Adrenal gland (tissue), 19 donors: ENCODE measurements at places on chromosomes 7 and 10. TPM values are rescaled to one million over a fixed set of nuclear protein-coding genes. Genes with fewer than 3 reads are reported as not detected.
A peak's percentile ranks its signal among the peaks of the same experiment; 100 is the strongest.

DNA sequence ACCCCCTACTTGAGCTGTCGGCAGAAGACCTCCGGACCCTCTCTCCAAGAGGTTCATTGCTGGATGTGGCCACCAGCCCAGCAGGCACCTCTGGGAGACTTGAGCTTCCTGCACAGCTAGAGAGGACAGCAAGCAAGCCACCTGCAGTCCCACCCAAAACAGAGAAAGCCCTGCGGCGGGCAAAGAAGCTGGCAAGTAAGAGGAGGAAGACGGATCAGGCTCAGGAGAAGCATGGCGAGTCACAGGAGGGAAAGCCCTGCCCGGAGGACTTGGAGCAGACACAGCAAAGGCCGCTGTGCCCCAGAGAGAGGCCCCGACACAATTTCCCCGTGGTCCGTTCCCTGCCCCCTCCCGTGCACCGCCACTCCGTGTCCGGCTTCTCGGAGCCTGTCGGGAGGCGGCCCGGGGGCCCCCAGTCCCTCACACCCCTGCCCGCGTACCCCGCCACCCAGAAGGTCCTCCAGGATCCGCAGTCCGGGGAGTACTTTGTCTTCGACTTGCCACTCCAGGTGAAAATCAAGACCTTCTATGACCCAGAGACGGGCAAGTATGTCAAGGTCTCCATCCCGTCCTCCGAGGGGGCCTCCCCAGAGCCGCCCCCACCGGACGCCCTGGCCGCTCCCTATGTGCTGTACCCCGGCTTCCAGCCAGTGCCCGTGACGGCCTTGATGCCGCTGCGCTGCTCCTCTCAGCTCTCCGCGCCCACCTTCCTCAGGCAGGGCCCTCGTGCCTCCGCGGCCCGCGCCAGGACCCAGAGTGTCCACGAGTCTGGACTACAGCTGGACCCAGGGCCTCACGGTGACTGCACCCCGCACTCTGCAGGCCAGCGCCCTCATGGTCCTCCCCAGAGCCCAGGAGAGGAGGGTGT, 27.2 kb downstream of the C10orf71 start:
- H3K27ac ChIP-seq, result no peak overlapping the region
- H3K4me1 ChIP-seq, result no peaks in the 10 kb centered on the region
- H3K27me3 ChIP-seq, result no peaks in the 10 kb centered on the region
- H3K4me3 ChIP-seq, result no peak overlapping the region

- no peak overlapping the region for H3K4me3 ChIP-seq
- no peak overlapping the region for H3K27ac ChIP-seq
- no peaks in the 10 kb centered on the region for H3K36me3 ChIP-seq
- no peaks in the 10 kb centered on the region for H3K27me3 ChIP-seq
Measured at GRCh38 chr10:62769574-62770242, 34.8 kb upstream of the ADO start.

DNA sequence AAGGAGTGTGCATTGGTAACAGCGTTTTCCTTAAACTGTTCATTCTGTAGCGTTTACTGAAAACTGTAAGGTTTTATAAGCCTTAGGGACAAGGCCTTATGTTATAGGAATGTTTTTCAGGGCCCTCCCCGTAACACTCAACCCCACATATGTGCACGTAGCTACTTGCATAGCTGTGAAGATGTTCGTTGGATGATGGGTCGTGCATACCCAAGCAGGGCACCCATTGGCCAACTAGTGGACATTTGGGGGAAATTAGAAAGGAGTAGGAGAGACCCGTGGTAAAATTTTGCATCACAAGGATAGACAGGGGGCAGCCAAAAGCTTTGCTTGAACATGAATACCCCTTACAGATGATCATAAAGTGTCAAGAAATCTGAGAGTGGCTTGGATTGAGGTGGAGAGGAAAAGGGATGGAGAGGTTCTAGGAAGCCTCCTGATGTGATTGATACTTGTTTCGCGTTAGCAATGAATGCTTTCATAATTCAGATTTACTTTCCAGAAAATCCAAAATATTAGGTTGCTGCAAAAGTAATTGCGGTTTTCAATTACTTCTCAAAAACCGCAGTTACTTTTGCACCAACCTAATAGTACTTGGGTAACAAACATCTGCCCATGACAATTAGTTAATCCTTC, 878 bp downstream of the SEC61A2 start:
- H3K4me1 ChIP-seq, result peaks cover 10% of the 10 kb centered on the region
- H3K27me3 ChIP-seq, result no peaks in the 10 kb centered on the region
- DNase-seq, result peak; percentile 65
- no peak overlapping the region for H3K27ac ChIP-seq
- H3K4me3 ChIP-seq, result peak overlapping the region; percentile 86

The ITGB8 gene
- total RNA-seq, result 4.7 TPM
